Small intestine (tissue), 16 donors: ENCODE measurements at places on chromosomes 7 and 10. TPM values are rescaled to one million over a fixed set of nuclear protein-coding genes. Genes with fewer than 3 reads are reported as not detected.
A peak's percentile ranks its signal among the peaks of the same experiment; 100 is the strongest.

GRCh38 chr7:28389504-28390395 lies 22.6 kb upstream of the CREB5 start:
- peaks cover 5% of the 10 kb centered on the region for H3K27me3 ChIP-seq
- no peak overlapping the region for H3K27ac ChIP-seq
- no peaks in the 10 kb centered on the region for H3K36me3 ChIP-seq
- H3K4me1 ChIP-seq: no peaks in the 10 kb centered on the region
- DNase-seq: peak; percentile 41

- no peak for DNase-seq
- H3K36me3 ChIP-seq: no peaks in the 10 kb centered on the region
- H3K27ac ChIP-seq: no peak overlapping the region
- no peaks in the 10 kb centered on the region for H3K27me3 ChIP-seq
- H3K4me1 ChIP-seq: no peaks in the 10 kb centered on the region
- H3K4me3 ChIP-seq: no peak overlapping the region
These were observed 5.3 kb upstream of the ADCK2 start for GRCh38 chr7:140667476-140667875.

DNA sequence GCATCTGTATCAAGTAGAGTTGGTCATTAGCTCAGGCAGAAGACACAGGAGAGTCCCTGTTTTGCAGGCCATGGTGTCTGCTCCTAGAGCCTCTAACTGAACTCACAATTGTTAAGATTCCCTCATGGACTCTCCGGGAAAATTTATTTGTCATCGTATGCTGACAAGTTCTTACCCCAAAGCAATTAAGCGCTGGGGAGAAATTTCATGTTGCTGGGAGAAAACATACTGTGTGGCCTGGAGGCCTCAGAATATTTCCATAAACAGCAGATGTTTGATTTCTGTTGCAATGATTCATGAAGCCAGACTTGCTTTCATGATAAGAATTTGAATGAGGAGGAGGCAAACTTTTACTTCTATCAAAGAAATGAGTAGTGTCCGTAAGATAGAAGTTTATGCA lies 583.2 kb downstream of the GATA3 start:
- no peaks in the 10 kb centered on the region for H3K4me1 ChIP-seq
- no peak for DNase-seq
- H3K27ac ChIP-seq: no peak overlapping the region

Gene CHRM2
- polyA plus RNA-seq: 0.27 TPM

Gene ODAD2
- polyA plus RNA-seq: 0.04 TPM

GRCh38 chr7:114852293-114852692 lies 69.6 kb upstream of the MDFIC start:
- H3K27ac ChIP-seq: no peak overlapping the region
- no peaks in the 10 kb centered on the region for H3K36me3 ChIP-seq
- DNase-seq: no peak
- no peaks in the 10 kb centered on the region for H3K27me3 ChIP-seq
- no peaks in the 10 kb centered on the region for H3K4me1 ChIP-seq

Gene MRLN
- polyA plus RNA-seq: not detected

Gene CNPY1
- not detected for polyA plus RNA-seq
